ENCODE measurements at places on chromosomes 4 and X.

DNA sequence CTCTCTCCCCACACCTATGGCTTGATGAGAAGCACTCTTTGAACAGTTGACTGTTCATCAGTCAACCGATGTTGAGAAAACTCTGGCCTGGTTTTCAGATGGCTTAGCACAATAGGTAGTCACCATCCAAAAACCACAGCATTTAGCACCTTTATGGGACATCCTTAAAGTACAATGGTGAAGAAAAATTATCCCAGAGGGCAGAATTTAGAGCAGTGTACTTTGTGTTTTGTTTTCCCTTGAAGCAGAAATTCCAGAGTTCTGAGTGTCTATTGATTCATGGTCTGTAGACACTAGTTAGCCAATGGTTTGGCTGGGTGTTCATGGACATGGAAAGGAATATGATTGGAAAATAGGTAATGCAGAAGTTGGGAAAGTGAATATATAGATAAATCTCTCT is 487.0 kb downstream of the PDHA2 start:
- no peak for DNase-seq

DNA sequence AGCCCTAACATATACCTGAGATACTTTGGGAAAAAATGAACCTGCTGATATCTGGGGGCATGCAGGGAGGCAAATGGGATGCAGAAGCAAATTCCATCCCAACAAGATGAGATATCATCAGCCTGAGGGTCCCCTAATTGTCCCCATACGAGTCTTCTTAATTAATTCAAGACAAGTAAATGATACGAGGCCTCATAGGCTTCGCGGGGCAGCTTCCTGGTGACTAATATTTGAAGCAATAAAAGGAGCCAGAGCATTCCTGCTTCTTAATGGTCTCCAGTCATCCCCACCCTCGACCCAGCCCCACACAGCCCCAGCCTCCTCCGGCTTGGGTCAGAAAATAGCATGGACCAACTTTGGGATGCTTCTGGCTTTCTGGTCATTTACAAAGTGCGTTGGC is 99.6 kb upstream of the MSX1 start:
- no peak for DNase-seq

GRCh38 chr4:189809839-189810238 is 130.8 kb upstream of the FRG1 start:
- DNase-seq, result no peak

DNA sequence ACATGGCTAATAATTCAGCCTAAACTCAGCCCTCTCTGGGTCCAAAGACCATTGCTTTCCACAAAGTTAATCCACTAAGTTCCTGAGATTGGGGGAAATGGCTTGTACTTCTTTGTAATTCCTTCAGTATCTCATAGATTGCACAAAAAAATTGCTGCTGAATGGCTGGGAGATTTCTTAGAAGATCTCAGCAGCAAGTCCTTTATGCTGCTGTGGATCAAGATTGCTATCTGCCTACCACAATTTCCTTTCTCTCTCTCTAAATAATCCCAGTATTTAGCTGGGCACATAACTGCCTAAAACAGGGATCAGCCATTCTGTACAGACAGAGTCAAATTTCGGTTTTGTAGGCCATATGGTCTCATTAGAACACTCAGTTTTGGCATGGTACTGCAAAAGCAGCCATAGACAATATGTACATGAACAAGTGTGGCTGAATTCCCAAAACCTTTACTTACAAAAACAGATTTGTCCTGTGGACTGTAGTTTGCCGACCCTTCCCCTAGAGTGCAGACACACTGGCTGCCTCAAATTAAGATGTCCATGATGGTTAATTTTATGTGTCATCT is 18.5 kb upstream of the HOPX start:
- no peak for DNase-seq

DNA sequence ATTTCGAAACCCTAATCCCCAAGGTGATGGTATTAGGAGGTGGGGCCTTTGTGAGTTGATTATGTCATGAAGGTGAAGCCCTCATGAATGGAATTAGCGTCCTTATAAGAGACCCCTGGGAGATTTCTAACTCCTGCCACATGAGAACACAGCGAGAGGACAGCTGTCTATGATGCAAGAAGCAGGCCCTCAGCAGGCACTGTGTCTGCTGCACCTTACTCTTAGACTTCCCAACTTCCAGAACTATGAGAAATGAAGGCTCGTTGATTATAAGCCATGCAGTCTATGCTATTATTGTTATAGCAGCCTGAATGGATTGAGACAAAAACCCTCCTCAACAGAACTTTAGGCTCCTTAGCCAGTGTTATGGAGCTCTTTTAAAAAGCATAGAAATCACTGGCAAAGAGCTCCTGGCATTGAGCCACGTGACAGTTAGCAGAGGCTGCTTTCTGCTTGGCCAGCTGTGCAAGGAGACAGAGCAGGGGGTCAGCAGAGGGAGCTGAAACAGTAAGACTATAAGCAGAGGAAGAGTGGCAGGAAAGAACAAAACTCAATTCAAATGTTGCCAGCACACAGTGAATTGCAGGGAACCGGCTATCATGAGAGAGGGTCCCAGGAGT is 219.2 kb upstream of the FAT1 start:
- DNase-seq, result no peak

DNA sequence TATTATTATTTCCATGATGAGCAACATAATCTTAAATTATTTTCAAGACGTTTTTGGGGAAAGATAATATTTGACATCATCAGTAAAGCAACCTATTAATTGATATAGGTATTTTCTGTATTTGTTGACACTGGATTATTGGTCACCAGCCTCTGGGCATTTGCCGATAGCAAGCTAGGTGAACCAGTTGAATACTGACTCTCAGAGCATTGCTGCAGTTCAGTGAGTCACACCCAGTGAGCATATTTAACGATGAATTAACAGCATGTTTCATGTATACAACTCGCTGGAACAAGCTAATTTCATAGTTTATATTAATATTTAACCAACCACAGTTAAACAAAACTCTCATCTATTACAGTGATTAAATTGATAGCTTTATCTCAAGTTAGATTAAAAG is 1006.0 kb upstream of the DIAPH2 start:
- no peak for DNase-seq

- DNase-seq, result no peak
Observed at GRCh38 chr4:166802346-166802745, 431.9 kb downstream of the SPOCK3 start.

- DNase-seq, result no peak
Observed at GRCh38 chrX:120459309-120459708, 9.8 kb downstream of the LAMP2 start.

DNA sequence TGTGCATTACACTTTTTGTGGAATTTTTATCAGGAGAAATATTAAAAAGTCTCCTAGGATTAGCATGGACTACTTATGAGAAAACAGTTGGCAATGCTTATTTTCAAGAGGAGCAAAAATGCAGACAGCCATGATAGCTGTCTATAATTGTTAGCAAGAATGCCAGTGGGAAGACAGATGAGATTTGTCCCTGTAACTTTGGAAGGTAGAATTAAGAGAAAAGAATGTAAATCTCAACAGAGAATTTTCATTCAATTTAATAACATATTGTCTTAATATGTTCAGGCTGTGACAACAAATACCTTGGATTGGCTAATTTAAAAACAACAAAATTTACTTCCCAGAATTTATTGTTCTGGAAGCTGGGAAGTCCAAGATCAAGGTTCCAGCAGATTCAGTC is 349.2 kb downstream of the IQCM start:
- no peak for DNase-seq

GRCh38 chr4:78569306-78569821 is 17.8 kb downstream of the ANXA3 start:
- no peak for DNase-seq

DNA sequence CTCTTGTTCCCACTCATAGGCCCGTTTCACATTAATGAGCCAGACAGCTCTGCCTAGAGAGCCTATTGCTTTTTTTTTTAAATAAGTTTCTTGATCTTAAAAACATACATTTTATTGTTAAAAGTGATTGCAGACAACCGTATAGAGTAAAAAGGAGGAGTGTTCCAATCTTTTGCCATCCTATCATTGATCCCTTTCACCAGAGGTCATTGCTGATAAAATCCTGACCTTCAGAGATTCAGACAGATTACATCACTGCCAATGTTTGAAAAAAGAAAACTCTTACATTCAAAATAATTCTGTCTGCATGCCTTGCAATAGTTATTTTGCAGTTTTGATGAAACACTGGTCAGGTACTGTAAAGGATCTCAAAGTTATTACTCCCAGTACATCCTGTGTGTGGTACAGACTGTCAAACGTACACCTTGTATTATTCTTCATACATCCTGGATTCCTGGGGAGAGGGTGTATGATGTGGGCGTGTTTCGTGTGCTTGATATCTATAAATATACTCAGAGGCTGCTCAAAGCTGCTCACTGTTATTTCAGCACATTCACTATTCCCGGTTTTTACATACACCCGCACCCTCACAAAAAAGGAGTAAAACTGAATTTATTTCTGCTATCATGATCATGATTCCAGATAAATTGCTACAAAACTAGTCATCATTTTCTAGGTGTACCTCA is 15.4 kb upstream of the KLHL2 start:
- no peak for DNase-seq

DNA sequence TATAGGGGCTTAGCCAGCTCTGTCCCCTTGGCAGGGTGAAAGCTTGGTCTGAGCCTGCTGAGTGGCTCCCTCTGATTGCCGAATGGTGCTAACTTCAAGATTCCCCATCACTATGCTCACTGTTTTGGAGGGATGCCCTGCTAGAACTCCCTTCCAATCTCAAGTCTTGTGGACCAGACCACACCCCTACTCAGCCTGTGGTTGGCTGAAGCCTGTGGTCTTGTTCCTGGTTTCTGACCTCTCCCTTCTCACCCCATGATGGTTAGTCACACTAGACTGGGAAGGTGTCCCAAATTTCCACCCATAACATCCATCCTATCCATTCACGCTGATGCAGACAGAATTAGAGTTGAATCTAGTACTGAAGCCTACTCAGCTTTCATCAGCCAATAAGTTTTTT is 184.7 kb upstream of the NDP start:
- no peak for DNase-seq

- peak; percentile 13 for DNase-seq
Observed at GRCh38 chrX:69163936-69164741, 1.1 kb downstream of the PJA1 start.

DNA sequence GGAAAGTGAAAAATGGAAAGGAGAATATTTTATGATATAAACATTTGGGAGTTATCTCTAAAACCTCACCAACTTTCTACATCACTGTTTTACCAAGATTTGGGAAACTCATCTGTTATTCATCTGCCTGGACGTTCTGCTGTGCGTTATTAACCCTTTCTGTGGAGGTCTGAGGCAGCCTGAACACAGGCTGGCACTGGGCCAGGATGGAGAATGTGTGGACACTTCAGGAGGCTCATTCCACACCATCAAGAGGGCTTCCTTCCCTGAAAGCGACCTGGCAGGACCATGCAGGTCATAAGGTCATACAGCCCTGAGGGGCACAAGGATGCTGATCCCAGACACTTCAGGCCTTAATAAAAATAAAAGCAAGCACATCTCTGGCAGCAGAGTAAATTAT is 31.2 kb upstream of the TMEM184C start:
- no peak for DNase-seq

GRCh38 chrX:11189097-11189496 is 78.0 kb downstream of the HCCS start:
- no peak for DNase-seq

DNA sequence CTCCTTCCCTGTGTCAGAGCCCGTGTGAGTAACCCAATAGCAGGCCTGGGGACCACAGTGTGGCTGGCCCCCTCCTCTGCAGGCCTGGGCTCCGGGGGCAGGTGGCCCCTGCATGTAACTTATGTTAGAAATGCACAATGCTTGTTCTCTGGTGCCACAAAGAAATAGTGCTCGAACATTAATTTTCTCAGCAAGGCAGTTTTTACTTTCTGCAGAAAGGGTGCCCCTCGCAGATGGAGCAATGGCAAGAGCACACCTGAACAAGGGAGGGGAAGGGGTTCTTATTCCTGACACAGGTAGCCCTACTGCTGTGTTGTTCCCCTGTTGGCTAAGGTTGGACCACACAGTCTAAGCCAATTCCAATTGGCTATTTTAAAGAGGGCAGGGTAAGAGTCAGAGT is 17.1 kb downstream of the TACC3 start:
- DNase-seq, result no peak

DNA sequence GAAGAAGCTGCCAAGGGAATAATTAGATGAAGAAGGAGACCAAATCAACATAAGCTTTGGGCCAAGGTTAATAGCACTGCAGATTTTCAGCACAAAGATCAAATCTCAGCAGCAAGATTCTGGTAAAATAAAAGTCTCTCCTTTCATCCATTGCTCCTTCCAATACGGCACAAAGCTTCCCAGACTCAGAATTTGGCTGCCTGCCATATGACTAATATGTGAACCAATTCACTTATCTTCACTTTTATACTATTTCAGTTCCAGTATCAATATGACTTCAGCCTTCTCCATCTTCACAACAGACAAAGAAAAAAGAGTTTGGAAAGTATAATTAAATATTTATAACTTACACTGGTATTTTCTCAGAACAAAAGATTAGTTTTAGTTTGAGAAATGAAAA is 978.3 kb upstream of the GRID2 start:
- DNase-seq, result no peak

DNA sequence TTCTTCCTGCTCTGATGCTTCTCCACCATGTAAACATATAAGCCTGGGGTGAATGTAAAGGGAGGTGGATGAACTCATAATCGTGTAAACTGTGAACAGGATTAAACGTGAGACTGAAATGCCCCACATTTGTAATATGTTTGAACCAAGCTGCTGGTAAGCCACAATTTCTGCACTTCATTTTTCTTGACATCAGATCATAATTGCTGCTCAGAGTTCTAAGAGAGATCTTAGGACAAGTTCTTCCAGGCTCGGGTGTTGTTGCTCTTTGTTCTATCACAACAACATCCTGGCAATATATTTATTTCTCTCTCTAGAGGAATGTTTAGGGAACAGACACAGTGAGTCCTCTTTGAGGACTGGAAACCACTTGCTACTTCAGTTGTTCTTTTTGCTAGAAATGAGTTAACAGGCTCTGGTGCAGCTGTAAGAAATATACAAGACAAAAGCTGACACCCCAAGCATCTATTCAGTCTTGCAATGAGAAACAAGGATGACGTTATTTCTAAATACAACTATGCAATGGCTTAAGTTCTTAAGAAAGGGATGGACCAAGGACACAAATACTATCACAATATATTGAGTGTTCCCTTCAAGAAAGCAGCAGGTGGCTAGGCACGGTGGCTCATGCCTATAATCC is 59.6 kb downstream of the LNX1 start:
- no peak for DNase-seq

- no peak for DNase-seq
Observed at GRCh38 chr4:1601852-1602654, 82.1 kb downstream of the FAM53A start.

Data from activated CD8-positive, alpha-beta memory T cell treated with anti-CD3 and anti-CD28 coated beads for 1 hour (primary cell).